ENCODE measurements at places on chromosomes 5 and 9. TPM values are rescaled to one million over a fixed set of nuclear protein-coding genes. Genes with fewer than 3 reads are reported as not detected.

DNA sequence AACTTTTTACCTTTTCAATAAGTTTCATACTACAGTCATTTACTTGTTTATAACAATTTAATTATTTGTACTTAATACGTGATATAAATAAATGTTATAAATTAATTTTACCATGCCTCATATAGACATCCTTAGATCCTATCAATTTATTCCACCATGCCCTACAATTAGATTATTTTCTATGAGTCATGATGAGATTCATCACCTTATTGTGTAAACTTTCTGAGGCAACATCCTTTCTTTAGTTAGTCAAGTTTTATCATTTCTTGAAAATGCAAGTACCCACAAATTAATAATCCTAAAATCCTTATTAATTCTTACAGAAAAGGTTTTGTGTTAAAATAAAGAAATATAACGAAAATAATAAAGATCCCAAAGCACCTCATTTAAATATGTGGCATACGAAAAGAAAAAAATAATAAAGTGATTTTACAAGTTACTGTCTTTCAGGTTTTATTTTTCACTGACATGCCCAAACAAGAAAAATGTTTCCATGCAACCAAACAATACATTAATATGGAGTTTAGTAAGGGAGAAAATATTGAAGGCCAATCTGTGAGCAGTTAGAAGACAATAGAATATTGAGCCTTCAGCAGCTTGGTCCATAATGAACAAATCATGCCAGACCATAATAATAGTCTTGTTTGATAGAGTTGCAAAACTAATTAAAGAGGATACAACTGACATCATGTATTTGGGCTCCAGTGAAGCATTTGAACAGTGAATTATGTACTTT is 188.7 kb upstream of the MRPS30 start:
- no peak for DNase-seq

PCDHB2 gene
- polyA plus RNA-seq, result 2.2 TPM

GRCh38 chr5:58241389-58241788 is 218.5 kb downstream of the PLK2 start:
- DNase-seq, result no peak

GRCh38 chr9:2285416-2286332 is 270.5 kb downstream of the SMARCA2 start:
- no peak for DNase-seq

- no peak for DNase-seq
Measured at GRCh38 chr9:10005206-10005605, 607.6 kb downstream of the PTPRD start.

- no peak for DNase-seq
Measured at GRCh38 chr9:71638627-71639026, 129.7 kb downstream of the CEMIP2 start.
